ENCODE measurements at places on chromosomes 1 and 21. TPM values are rescaled to one million over a fixed set of nuclear protein-coding genes. Genes with fewer than 3 reads are reported as not detected.
A peak's percentile ranks its signal among the peaks of the same experiment; 100 is the strongest.

DNA sequence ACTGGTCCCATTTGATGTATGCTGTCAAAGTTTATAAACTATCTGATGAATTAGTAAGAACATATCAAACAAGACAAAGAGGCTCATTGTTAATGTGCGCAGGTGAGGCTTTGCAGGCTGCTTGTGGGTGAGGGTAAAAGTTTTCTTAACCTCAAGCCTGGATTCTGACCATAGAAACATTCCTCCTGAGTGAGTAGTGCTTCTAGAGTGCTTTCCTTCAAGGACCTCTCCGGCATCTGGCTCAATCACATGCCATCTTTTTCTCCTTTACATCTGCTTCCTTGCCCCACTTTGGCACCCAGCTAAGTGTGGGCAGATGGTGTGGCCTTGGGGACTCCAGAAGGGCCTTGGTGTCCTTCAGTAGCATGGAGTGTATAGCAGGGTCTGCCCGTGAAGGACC is 104.0 kb downstream of the ROR1 start:
- no peak for DNase-seq

DNA sequence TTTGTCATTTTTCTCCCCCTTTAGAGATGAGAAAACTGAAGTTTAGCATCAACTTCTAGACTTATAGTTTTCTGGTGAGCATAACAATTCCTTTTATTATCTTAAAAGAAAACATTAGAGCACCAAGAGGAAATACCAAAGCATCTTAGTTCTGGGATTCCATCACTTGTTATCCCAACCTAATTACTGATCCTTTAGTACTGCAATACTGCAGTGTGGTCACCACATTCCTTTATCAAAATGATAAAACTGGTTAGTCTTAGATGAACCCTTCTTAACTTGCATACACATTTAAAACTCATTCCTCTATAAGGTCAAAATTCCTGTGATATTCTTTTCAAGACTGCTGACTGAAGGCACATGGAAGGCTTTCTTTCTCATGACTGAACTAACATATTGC is 23.1 kb downstream of the SOD1 start:
- DNase-seq = no peak

The CYP4X1 gene
- total RNA-seq = 5.5 TPM

DNA sequence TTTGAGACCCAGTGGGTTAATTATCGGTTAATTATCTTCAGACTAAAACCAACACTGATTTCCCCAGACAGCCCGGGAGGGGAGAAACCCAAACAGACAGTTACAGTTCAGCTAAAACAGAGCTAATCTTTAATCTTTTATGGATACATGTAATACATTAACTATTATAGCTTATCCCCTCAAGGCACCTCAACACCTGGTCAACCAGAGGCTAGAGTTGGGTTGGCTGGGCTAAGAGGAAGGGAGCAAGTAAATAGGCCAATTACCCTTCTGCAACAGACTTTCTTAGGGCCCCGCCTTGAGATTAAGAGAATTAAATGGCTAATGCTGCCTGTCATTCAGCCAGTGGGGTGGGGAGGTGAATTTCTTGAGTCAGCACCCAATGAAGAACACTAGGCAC is 6.6 kb upstream of the MED18 start:
- peak; percentile 68 for DNase-seq

The LCE2B gene
- total RNA-seq = not detected

The HMCN1 gene
- total RNA-seq = 0.49 TPM

The FMOD gene
- 36.3 TPM for total RNA-seq

- DNase-seq = no peak
Observed at GRCh38 chr1:76744989-76745388, 122.3 kb upstream of the ST6GALNAC5 start.

- no peak for DNase-seq
Observed at GRCh38 chr1:93702828-93703183, 21.2 kb upstream of the BCAR3 start.

- DNase-seq = no peak
Observed at GRCh38 chr1:1914101-1914970, 724 bp upstream of the CALML6 start.

DNA sequence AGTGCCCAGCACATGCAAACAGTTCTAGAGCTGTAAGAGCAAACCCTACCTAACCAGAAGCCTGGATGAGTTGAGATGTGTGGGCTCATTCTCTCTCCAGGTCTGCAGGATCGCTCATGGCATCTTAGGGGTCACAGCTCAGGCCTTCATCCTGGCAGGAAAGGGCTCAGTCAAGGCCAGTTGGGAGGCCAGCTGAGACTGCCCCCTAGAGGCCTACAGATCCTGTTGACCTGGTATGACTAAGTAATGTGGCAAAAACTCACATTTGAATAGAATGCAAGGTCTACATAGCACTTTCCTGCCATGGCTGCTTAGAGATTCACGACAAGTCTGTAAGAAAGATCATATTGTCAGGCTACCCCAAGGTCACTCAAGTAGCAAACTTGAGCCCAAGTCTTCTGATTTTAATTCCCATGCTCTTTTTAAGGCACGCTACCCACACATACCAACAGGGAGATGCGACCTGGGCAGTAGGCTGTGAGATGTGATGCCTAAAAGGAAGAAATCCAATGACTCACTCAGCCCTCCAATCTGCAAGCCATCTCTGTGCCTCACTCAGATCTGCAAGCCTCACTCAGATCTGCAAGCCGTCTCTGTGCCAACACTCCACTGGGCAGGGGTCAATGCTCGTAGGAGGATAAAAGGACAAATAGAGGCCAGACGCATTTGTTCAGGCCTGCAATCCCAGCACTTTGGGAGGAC is 5.1 kb upstream of the CAPN8 start:
- peak; percentile 39 for DNase-seq

- no peak for DNase-seq
Observed at GRCh38 chr21:14629461-14629860, 83.3 kb upstream of the SAMSN1 start.

DNA sequence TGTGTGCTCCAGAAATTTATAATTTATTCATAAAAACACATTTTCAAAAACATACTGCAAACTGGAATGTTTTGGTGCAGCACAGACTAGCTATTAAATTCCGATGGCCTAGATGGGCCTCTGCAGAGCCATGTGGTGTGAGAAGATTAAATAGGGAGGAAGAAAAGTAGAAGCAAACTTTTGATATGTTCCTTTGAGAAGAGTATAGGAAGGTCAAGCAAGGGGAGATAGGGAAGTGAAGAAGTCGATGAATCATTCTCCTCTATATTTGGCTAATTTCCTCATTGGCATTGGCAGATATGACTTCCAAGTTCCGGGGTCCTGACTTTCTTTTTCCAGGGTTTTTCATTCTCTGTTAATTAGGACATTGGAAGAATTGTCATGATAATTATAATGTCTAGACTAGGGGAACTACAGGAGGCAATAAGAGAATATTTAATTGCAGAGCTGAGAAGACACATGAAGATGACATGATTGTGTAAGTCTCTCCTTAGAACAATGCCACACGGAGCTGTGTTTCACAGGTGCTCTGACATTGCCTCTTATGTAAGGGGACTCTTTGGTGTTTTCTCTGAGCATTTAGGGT is 19.3 kb upstream of the ZNF326 start:
- DNase-seq = no peak

GRCh38 chr1:52032785-52033131 is 852 bp downstream of the KTI12 start:
- DNase-seq = peak; percentile 42

DNA sequence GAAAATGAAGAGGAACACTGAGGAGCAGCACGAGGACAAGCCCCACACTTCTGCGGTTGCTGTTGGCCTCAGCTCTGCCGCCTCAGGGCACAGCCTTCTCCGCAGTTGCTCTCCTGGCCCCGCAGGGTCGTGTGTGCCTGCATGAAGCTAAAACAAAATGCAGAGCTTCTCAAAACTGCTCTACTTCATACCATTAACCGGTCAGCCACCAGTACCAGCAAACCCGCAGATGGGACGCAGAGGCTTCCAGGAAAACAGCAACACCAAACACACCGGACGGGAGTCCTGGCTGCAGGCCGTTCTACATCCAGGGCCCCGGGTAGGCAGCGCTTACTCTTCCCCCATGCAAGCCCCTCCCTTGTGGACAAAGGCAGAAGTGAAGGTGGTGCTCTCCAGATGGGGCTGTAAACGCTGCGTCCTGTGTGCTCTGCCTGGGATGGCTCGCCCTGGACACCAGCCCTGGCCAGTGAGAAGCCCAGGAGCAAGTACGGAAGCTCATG is 7.1 kb upstream of the C1orf159 start:
- no peak for DNase-seq

GRCh38 chr1:8389958-8390535 is 72.1 kb downstream of the SLC45A1 start:
- no peak for DNase-seq

DNA sequence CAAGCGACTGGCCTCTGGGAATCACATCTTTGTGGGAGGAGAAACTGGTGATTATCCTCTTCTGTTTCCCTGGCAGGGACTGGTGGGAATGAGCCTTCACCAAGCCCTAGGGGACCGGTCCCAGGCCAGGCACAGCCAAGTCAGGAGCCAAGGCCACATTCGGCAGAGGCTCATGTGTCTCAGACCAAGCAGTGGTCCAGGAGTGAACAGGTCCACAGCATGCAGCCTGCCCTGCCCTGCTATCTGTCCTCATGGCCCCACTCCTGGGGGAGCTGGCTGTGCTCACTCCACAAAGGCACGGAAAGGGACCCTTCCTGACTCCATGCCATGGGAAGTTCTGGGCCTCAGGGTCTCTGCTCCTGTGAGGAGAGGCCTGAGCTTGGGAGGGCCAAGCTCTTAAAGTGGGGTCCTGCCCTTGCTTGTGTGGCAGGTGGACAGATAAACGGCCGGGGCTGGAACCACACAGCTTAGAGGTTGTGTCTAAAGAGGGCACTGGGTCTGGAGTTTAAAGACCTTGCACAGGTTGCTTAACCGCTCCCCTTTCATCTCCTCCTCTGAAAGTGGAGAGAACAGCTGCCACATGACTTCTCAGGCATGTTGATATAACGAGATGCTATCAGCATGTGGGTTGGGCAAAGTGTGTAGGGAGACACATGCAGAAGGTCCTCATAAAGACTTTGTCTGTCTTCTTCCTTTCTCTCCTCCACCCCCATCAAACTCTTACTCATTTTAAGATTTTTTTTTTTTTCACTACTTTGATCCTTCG is 57.5 kb downstream of the CASQ2 start:
- DNase-seq = peak; percentile 83

The TTLL7 gene
- 0.75 TPM for total RNA-seq

- DNase-seq = no peak
Observed at GRCh38 chr1:3494321-3495308, 40.1 kb downstream of the ARHGEF16 start.

DNA sequence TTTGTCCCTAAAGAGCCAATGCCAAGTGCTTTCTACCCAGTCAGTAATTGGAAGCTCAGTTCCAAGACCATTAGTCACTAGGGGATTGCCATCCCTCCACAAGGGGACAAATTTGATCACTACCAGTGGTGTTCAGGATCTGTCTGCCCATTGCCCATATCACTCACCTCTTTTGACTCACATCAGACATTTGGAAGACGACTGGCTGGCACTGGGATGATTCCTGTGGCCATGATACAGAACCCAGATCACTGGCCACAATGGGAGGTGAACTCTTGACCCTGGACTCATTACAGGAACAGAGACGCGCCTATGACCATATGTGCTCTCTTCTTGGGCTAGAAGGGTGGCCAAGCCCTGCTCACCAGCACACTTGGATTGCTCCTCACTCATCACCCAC is 71.0 kb downstream of the COLGALT2 start:
- DNase-seq = no peak

GRCh38 chr1:185487936-185488335 is 170.9 kb upstream of the IVNS1ABP start:
- no peak for DNase-seq

The CCDC17 gene
- 2.4 TPM for total RNA-seq

The CTSS gene
- total RNA-seq = 1.3 TPM

The CELA2A gene
- not detected for total RNA-seq

The RAB25 gene
- 138 TPM for total RNA-seq

The OR2T35 gene
- total RNA-seq = not detected

The RSPH1 gene
- 0.51 TPM for total RNA-seq

The PLEKHM2 gene
- 38.6 TPM for total RNA-seq

The OR6K6 gene
- total RNA-seq = not detected

DNA sequence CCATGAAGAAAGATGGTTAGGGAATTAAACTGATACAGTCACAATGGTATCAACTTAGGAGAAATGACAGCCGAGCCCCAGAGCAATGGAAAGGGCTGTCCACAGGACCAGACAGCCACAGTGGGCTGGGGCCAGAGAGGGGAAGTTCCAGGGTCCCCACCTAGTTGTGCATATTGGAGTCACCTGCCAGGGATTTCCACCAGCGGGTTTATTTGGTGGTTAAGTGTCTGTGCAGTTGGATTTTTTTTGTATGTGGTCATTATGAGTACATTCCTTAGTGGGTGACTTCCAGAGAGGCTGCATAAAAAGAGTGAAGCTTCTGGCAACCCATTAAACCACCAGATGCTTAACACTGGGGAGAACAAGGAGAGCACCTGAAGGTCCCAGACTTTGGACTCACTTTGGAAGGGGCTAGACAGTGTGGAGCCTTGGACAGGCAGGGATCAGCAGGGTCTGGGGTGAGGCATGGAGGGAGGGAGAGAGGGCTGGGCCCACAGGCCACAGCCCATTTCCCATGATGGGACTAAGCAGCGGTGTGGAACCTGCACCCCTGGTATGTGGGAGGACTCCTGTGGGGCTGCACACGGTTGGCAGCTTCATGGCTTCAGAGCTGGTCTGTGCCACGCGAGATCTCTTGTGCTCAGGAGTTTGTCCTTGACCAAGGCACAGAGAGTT is 7.8 kb upstream of the PTTG1IP start:
- no peak for DNase-seq

DNA sequence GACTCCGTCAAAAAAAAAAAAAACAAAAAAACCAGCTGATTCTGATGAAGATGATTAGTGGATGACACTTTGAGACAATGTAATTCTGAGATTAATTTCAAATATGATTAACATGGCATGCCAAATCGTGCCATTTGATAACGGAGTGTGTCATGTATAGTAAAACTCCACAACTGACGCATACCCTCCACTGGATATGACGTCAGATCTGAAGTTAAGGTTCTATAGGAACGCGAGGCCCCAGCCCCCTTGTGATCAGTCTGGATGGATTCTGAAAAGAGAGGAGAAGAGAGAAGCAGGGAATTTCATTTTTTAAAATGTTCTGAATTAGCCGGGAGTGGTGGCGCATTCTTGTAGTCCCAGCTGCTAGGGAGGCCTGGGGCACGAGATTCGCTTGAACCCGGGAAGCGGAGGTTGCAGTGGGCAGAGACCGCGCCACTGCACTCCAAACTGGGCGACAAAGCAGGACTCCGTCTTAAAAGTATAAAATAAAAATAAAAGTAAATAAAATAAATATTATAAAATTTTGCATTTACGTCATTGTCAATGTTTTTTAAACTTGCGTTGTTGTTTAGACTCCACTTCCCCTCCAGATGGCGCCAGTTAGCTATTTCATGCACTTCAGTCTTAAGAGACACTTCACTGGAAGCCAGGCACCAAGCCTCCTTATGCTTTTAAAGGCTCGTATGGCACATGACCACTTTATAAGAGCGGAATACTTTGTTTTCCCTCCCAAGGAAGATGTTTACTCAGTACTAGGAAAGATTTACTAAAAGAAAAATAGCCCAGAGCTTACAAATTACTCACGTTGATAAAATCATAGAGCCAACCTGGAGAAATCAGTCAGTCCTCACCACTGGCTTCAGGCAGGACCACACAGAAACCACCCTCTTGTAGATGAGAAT is 65.5 kb downstream of the UBE2U start:
- peak; percentile 43 for DNase-seq

The ADAMTS5 gene
- not detected for total RNA-seq

The RAP1GAP gene
- 9.3 TPM for total RNA-seq

The WNT9A gene
- total RNA-seq = 0.32 TPM

- DNase-seq = no peak
Observed at GRCh38 chr1:1989789-1990188, 13.8 kb downstream of the CFAP74 start.

All from Caco-2 (cell line).